ENCODE measurements at places on chromosomes 7 and 10.
A peak's percentile ranks its signal among the peaks of the same experiment; 100 is the strongest.

- DNase-seq: no peak
Observed at GRCh38 chr10:33334153-33334804, at the start of gene NRP1. Gene NRP1 (minus strand): TSS chr10:33334667. CDS start chr10:33334382, 285 bp downstream.

GRCh38 chr7:137943132-137943551, 58.7 kb downstream of the CREB3L2 start:
- peak; percentile 44 for DNase-seq

- DNase-seq: peak; percentile 13
Observed at GRCh38 chr7:17142831-17143541, 155.5 kb upstream of the AHR start.

GRCh38 chr10:75400771-75401568, 594 bp downstream of the ZNF503 start:
- DNase-seq: peak; percentile 34

GRCh38 chr7:102008535-102009262, 191.3 kb downstream of the CUX1 start:
- DNase-seq: no peak

DNA sequence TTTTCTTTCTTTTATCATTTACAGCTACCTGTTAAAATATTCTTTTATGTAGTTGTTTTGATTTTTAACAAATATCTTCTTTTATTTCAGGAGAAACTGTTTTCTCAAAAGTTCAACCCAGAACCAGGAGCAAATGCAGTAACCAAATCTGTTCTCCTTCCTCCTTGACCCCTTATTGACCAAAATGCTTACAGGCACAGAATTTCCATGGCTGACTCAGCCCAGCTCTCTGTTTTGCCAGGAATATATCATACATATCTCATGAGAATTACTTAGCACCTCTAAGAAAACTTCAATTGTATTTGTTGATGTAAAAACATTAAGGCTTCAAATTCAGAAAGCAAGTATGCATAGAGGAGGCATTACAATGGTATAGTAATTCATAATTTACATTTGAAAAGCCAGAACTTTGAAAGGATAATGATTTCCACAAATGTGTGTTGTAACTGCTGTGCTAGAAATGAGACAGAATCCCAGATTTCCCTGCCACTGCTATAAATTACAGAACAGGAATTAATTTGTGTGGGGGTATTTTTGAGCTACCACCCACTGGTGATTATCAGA, 2.2 kb downstream of the GSAP start:
- peak; percentile 36 for DNase-seq

DNA sequence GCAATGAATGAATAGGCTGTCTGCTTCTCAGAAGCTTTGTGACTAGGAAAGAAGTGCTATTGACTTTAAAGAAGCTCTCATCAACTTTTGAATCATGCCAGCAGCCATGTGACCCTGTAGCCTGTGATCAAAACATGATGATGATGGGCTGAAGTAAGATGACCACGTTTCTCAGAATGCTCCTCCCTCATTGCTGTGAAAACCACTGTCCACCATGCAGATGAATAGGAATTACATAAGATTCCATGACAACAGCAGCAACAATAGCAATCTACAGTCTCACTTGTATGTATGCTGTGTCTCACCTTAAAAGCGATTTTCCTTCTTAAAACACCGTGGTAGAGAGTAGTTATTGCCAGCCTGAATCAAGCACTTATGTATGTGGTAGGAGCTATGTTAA, 228.4 kb downstream of the TRIL start:
- DNase-seq: no peak

DNA sequence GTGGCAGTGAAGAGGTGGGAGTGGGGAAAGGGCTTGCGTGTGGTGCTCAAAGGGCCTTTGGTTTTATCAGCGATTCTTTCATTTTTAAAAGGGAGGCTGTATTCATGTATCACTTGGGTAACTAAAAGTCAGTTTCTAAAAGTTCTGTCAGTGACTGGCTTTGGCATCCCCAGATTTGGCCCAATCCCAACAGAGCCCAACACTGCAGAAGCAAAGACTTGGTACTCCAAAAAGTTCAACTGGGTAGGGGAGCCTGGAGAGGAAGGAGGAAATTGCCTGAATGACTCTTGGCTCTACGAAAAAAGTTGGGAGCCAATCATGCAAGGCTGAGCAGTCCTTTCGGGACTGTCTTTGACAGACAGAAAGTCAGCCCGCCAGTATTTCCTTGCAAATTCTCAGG, 54.5 kb upstream of the COL13A1 start:
- DNase-seq: no peak

DNA sequence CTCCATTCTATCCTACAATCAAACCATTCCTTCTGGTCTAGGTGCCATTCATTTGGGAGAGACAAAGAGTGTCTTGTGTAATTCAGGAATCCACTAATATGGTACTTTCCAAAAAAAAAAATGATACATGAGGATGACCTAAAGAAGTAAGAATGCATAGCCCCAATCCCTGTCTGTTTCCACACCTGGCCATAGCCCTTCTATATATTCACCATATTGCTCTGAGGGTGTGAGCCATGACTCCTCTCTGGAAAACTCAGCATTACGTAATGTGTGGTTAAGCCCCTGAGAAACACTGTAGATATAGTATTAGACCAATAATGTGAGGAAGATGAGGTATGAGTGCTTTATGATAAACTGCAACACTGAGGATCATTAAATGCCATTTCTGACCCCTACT, 592.7 kb downstream of the INHBA start:
- DNase-seq: peak; percentile 74

- DNase-seq: no peak
Observed at GRCh38 chr10:15472008-15472407, 100.9 kb upstream of the FAM171A1 start.

- no peak for DNase-seq
Observed at GRCh38 chr10:113180401-113181154, 230.5 kb downstream of the TCF7L2 start.

GRCh38 chr10:65292551-65292950, 1633.3 kb upstream of the LRRTM3 start:
- DNase-seq: no peak

- DNase-seq: peak; percentile 11
Observed at GRCh38 chr10:68784476-68784875, 42.9 kb upstream of the STOX1 start.

DNA sequence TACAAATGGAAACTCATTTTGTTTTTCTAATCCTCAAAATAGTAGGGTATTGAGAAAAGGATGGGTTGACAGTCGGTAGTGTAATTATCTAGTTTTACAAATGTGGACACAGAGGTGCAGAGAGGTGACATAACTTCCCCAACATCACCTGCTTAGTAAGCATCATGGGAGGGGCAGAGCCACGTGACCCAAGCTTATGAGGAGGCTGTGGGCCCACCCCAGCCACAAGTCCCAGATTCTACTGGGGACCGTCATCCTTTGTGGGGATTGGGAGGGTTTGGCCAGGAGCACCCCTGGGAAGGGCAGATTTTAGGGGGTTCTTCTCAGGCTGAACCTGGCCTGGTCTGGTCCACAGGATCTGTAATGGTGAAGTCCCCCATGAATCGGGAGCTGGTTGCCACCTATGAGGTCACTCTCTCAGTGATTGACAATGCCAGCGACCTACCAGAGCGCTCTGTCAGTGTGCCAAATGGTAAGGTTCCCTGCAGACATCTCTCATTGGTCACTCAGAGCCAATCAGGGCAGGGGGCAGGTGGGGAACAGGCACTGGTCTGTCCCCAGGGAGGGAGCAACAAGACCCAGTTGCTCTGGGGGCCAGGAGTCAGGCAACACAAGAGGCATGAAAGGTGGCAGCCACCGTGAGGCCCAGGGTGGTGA, 23.6 kb upstream of the VSIR start:
- no peak for DNase-seq

DNA sequence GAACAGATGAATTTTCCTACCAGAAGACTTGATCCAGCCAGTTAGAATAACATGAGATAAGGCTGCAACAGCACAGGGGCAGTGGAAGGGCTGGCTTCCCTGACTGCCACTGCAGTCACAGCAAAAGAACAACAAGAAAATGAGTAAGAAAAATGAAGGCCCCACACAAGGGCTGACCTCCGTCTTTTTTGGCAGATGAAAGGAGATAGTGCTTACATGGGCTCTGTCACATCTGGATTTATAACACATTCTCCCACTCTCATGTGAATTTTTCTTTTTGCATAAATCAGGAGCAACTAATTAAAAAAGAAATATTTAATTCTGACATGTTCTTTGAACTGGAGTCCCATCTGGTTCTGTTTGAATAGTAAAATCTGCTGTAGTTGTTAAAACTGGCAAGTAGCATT, 99.6 kb downstream of the NRP1 start:
- no peak for DNase-seq

DNA sequence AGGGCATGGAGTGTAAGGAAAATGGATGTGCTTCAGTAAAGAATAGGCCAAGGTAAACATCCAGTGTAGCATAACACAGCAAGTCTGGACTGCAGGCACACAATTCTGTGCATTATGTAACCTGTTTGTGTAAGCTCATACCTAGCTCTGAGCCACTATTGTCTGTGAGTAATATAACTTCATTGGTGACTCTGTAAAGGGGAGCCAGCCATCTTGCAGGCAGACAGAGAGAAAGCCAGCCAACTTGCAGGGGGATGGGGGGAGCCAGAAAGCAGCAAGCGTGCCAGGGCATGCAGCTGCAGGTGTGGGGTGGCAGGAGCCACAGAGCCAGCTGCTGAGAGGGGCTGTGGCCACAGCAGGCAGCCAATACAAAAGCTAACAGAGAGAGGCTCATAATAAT, 449.2 kb downstream of the IPMK start:
- DNase-seq: no peak

DNA sequence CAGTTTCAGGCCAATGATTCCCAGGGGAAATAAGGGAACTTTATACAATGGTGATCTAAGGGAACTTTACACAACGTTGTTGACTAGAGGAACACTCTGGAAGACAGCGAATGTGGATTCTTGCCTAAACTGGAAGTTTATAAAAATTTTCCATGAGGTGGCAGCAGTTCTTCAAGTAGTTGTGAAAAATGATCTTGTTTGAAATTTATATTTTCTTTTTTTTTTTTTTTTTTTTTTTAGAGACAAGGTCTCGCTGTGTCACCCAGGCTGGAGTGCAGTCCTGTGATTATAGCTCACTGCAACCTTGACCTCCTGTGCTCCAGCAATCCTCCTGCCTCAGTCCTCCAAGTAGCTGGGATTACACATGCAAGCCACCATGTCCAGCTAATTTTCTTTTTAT, 32.1 kb upstream of the GTF2I start:
- DNase-seq: peak; percentile 35

GRCh38 chr7:130921391-130922180, 187.6 kb upstream of the KLF14 start:
- peak; percentile 72 for DNase-seq

DNA sequence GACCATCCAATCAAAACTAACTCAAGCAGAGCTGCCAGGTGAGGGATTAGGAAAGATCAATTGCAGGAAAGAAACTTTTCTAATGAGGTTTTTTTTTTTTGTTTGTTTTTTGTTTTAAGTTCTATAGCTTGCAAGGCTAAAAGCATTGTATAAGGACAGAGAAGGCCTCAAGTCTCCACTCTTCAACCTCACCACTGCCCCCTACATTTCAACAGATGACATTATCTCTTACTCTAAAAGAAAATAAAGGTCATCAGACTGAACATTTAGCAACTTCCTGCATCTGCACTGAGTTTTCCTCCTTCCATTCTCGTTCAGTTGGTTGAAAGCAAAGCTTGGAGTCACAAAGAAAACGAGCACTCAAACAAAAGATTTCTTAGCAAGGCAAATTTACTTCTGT, 45.2 kb upstream of the EXOC4 start:
- DNase-seq: peak; percentile 14

DNA sequence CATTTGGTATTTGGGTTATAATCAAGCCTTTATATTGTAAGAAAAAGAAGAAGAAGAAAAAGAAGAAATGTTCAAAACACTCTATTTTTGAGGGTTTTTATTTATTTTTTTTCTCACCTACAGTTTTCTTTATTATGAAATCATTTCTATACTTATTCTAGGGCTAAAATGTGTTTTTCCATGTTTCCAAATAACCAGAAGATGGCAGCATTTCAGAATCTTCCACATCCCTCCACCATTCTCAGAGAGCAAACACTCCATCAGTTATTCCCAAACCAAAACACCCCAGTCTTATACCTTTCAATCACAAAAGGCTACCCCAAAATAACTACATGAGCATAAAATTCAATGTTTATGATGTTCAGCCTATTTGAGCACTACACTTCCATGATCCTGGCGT, 38.7 kb upstream of the PPP1R17 start:
- DNase-seq: no peak

DNA sequence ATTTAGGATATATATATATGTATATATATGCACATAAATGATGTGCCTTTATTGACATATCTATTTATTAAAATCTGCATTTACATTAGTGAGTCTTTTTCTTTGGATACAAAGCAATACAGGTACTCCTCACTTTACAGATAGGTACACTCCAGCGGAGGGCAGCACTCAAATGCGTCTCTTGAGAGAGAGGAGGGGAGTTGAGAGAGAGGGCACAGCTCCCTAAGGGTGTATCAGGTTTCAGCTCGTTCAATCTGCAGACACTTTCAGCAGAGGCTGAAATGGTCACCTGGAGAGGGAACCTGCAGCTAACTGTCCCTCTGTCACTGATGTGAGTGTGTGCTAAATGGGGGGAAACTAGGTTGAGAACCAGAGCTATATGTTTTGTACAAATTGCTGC, 21.5 kb downstream of the C10orf53 start:
- no peak for DNase-seq

DNA sequence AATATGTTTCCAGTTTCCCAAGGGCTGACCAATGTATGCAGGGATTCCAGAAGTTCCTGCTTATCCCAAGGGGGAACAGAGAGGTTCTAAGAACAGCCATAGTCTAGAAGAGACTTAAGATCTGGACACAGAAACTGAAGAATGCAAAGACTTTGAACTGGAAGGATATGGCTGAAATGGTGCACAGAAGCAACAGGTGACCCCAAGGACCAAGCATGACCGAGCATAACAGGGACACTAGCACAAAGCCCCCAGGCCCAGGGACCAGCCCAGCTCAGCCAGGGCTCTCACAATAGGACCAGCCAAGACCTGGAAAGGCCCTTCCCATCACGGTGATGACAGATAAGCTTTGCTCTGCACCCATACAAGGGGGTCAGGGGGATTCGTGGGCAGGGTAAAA, 213.0 kb upstream of the KMT2E start:
- no peak for DNase-seq

DNA sequence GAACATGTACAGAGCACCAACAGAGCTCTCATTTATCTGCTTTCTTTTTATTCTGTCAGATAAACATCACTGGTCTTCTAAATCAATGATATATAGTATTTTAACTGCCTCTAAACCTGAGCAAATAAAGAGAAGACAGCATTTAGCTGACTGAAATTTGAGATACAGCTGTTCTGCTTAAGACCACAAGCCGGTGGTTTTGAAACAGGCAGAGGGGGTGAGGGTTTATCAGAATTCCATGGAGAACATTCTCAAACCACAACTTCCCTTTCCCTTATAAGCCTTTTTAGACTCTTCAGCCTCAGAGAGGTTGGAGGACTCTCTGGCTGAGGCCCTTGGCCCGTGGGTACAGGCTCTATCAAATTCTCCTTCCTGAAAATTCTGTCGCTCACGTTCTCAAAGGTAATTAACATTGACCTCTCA, 87.4 kb upstream of the RSU1 start:
- peak; percentile 35 for DNase-seq

GRCh38 chr7:3438352-3438751, 137.3 kb downstream of the SDK1 start:
- no peak for DNase-seq
